ENCODE measurements at places on chromosomes 2 and 18.

GRCh38 chr2:45818591-45818990 is 167.1 kb downstream of the PRKCE start:
- DNase-seq = no peak

- DNase-seq = no peak
Observed at GRCh38 chr18:24273596-24273995, 124.0 kb downstream of the OSBPL1A start.

GRCh38 chr2:152942940-152943440 is 224.6 kb downstream of the ARL6IP6 start:
- DNase-seq = no peak

DNA sequence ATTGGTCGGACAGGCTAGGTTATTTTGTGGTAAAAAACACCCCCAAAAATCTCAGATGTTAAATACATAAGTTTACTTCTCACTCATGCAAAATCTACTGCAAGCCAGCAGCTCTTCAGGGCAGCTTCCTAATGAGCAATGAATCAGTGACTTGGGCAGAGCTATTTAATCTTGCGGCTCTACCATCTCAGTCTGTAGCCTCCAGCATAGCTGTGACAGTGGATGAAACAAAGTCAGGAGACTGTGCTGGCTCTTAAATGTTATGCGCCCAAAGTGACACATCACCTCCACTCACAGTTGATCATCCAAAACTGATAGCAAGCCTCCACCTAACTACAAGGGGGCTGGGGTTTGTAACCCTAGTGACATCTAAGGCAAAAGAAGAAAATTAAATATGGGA is 571.9 kb downstream of the METTL4 start:
- DNase-seq = no peak

DNA sequence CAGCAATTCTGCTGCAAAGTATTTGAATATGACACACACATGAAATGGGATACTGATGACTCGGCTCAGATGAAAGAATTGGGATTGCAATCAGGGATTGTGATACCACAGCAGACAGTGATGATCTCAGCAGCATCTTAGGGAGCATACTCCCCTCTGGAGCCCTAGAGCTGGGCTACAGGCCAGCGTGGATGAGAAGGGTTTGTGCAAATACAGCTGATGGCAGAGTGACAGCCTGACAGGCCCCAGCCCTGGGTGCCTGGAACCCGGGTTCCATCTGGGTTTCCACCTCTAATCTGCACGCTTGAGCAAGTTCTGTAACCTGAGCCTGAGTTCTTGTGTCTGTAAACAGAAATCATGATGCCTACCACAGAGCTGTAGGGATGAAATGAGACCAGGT is 418.0 kb downstream of the LRATD1 start:
- no peak for DNase-seq

DNA sequence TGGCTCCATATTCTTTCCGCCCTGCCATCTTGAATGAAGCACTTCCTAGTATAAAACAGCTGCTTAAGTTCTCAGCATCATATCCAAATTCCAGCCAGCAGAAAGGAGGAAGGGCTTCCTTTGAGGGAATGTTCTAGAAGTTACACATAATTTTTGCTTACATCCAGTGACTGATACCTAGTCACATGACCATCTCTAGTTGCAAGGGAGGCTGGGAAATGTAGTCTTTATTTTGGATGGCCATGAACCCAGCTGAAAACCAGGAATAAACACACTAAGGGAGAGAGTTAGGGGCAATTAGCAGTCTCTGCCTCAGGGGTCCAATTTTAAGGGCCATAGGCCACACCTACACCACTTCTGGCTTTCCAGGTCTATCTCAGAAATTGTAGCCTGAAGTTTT is 57.8 kb upstream of the LMAN1 start:
- no peak for DNase-seq

DNA sequence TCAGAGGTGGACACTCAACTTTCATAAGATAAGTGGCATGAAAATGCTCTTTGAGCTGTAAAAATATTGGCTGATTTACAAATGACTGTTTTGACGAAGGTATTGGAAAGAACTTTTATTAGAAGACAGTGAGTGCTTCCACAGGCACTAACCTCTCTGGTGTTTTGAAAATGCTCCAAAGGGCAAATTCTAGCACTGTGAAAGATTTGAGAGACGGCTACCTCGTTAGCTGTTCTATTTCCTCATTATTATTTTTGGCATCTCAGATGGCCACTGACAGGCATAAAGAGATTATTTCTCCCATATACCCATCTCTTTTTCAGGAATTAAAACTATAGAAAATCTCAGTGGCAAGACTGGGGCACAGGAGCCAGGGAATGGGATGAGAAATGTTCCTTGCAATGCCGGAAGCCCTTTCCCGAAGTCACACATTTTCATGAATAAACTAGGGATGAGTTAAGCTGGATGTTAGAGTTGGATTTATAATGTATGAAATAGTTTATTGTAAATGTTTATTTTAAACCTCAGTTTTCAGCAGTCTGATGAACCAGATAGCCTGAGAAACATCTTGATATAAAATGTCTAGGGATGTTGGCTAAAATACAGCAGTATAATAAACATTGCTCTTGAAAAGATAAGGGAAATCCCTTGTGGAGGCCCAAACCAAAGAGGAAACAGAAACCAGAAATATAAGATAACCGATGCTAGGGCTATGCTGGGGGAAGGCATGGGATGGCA is 175.7 kb downstream of the ASB1 start:
- DNase-seq = no peak

DNA sequence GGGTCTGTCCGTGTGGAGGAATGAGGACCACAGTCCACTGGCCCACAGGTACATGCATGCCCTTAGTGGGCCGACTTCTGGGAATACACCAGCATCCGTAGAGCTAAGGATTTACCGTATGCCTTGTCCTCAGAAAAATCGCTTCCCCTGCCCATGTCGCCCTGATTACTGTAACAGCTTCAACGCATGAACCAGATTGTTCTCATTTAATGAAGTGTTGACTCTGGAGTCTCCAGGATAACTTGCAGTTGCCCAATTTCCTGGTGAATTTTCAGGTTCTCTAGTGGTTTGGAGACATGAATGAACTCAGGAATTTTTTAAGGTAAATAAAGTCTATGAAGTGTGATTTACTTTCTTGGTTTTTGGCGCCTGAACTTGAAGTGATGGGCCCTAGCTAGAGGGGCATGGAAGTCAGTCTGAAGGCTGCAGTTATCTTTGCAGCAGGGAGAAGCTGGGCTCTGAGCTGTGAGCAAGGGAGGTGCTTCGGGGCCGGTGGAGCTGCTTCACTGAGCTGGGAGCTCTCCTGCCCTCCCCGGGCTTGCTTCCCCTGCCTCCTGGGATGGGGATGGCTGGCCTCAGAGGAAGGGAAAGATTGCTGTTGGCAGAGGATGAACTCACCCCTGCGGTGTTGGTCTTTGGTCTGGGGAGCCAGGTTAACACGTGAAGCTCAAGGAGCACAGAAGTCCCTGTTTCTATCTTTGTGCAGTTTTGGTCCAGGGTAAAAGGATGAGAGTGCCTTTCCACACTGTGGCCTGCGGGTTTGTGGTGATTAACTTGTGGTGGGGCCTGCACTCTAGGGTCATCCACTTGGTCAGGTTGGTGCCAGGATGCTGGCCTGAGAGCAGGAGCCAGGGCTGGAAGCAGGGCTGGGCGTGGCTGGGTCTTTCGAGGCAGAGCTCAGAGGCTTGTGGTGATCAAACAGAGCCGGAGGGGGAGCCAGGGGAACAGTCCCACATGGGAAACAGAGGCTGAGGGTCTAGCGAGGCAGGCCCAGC is 28.1 kb downstream of the TCF7L1 start:
- no peak for DNase-seq

DNA sequence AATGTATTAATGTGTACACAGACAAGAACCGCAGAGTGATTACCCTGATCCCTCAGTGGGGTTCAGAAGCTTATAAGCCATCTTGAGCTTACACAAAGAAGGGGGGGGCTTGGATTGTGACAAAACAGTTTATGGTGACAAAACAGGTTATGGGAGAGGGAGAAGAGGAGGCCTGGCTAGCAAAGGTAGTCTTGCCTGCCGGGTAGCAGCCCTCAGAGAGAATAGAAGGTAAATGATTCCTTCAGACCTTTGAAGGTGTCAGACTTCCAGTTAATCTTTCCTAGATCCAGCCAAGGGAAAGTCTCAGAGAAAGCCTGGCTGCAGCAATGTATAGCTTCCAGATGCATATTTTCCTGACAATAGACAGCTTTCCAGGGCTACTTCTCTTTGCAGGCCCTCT is 44.6 kb upstream of the RAPH1 start:
- DNase-seq = no peak

DNA sequence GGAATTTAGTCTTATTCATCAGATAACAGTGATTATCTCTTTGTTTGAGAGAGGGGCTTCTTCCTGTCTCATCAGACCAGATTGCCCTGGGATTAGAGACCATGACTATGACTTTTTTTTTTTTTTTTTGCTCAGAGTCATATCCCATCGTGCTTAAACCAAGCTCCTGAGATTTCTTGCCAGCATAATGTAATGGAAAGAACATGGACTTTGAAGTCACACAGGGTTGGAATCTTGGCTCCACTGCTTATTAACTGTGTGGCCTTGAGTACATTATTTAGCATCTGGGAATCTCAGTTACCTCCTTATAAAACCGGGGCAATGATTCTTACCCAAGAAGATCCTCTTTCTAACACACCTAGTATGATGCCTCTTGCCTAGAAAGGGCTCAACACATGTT is 268.3 kb downstream of the DYSF start:
- no peak for DNase-seq

DNA sequence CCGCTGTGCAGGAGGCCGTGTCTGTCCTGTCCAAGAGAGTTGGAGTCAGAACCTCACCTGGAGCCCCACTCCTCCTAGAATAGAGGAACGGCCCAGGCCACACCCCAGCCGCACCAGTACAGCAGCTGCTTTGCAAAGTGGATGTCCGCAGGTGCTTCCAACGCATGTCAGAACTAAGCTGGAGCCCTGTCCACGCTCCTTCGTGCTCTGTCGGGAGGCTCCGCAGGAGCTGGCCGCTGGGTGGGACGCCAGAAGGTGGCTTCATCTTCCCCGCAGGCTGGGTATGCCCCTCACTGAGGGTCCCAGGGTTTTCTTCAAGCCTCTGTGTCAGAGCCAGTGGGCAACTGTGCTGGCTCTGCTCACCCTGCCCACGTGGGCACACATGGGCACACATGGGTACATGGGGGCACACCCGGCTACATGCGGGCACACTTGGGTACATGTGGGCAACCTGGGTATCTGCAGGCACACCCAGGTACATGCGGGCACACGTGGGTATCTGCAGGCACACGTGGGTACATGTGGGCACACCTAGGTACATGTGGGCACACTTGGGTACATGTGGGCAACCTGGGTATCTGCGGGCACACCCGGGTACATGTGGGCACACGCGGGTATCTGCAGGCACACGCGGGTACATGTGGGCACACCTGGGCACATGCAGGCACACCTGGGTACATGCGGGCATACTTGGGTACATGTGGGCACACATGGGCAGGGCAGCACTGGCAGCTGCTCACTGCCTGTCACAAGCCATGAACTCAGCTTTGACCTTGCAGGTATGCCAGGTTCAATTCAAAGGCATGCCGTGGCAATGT is 67.1 kb upstream of the CTDP1 start:
- DNase-seq = no peak

GRCh38 chr2:15756011-15756550 is 164.4 kb downstream of the DDX1 start:
- DNase-seq = no peak

DNA sequence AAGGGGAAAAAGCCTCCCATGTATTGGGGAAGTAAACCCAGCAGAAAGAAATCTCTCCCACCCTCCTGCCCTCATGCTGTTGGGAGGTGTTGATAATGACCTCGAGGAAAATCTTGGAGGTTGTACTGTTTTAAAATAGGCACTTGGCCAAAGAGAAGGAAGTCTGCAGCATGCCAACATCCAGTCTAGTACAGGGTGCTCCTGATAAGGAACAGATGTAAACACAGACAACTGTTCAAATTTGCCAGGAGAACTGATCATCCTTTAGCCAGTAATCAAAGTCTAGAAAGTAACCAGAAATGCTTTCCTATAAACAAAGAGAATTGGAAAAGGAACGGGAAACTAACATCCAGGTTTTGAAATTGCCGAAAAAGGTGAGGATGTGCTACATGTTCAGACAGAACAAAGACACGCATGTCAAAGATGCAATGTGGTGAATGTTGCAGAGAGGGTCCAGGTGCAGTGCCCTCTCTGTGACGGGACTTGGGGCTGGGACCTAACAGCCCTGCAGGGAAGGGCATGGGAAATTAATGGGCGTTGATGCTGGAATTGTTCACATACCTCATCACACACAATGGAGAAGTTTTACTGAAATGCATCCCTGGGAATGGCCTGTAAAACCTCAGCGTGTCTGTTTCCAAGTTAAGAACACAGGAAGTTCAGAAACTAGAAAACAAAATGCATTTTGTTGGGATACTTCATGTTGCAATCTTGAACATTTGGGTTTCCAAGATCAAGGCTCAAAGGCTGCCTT is 125.7 kb upstream of the RND3 start:
- DNase-seq = no peak

- no peak for DNase-seq
Observed at GRCh38 chr2:240556553-240557100, 1.2 kb downstream of the ANKMY1 start.

GRCh38 chr2:36697424-36698066 is 1.0 kb downstream of the VIT start:
- no peak for DNase-seq

DNA sequence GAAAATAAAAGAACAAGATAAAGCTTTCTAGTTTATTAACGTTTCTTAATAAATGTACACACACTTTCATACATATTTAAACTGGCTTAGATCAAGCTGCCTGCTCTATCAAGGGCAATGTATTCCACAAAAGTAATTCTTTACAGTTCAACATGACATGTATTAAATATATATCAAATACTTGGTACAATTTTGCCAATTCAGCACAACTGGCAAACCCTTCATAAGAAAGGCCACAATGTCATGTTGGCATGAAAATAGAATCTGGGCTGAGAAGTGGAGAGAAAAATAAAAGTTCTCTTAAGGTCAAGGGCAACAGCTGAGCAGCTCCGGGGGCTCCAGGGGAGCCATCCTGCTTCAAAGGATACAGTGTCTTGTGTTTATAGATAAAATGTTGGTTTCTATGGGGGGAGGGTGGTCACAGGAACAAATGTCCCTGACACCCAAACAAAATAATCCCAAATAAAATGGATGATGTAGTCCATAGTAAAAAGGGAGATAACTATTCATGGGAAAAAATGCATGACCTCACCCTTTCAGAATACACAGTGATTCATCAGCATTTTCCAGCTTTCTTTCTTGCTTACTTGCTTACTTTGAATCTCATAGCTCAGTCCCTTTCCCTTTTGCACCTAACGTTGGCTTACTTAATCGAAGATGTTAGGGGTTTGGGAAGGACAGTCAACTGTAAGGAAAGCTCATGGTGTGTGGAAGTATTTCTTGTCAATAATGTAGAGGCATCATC is 494.9 kb downstream of the NYAP2 start:
- no peak for DNase-seq

DNA sequence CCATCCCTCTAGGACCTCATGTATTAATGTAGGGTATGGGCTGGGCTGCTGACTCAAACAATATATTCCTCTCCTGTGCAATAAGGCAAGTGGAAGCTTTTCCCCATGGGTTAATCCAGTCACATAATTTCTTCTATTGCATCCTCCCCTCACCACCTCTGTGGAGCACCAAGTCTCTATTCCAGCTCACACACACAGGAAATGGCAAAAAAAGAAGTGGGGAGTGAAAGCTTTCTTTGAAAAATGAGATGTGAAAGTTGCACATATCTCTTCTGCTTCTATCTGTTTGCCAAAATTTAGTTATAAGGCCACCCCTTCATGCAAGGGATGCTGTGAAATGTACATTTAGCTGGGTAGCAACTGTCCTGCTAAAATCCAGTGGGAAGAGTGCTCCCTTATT is 121.3 kb downstream of the CDC42EP3 start:
- no peak for DNase-seq

GRCh38 chr18:21191596-21192307 is 50.3 kb upstream of the GREB1L start:
- no peak for DNase-seq

Data from GM18507 (cell line).